ENCODE measurements at places on chromosomes 5 and 9.

GRCh38 chr5:168299372-168299771 lies 7.9 kb downstream of the WWC1 start:
- no peak for DNase-seq

- DNase-seq = no peak
Observed at GRCh38 chr5:51960617-51961121, 577.4 kb downstream of the ISL1 start.

- no peak for DNase-seq
Observed at GRCh38 chr9:81969971-81970370, 18.6 kb upstream of the SPATA31D1 start.

DNA sequence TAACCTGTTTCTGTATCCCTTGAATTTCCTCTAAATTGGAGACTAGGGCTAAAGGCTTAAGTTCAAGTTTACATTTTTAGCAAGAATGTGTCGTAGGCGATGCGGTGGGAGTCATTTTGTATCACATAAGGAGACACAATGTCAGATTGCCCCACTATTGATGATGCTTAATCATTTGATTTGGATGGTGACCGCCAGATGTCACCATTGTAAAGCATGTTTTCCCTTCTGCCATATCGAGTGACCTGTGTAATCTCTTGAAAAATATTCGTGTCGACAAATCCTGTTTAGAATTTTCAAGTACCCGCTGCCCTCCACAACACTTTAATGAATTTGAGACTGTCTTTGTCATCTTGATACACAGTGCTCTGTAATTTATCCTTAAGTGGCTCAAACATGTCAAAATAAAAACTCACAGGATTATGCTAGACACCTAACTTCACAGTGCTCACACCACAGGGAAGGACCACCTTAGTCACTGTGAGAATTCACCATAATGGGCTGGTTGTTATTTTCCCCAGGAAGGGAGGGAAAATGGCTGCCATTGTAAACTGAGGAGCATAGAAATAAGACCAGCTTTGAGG lies 34.5 kb upstream of the SLC46A2 start:
- DNase-seq = no peak

DNA sequence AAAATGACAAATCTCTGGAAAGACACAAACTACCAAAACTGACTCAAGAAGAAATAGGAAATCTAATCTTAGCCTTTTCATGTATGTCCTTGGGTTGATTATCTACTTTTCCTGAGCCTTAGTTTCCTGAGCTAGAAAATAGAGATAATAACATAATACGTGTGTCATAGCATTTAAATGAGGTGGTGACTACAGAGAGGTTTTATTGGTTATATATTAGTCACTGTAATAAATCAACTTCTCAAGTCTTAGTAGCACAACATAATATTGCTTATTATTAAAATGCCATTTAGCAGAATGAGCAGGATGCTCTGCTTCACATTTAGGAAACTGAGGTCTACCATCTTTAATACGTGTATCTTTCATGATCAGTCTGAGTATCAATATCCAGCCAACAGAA lies 7.1 kb upstream of the PJA2 start:
- DNase-seq = no peak

All from stimulated activated CD8-positive, alpha-beta memory T cell treated with anti-CD3 and anti-CD28 coated beads, Interleukin-12 subunit alpha, Interleukin-12 subunit beta, amount 100 ng/mL, for 4 hours (primary cell).